ENCODE measurements at places on chromosomes 11 and 22.

GRCh38 chr11:123677510-123677909 is 23.1 kb upstream of the SCN3B start:
- DNase-seq: no peak

DNA sequence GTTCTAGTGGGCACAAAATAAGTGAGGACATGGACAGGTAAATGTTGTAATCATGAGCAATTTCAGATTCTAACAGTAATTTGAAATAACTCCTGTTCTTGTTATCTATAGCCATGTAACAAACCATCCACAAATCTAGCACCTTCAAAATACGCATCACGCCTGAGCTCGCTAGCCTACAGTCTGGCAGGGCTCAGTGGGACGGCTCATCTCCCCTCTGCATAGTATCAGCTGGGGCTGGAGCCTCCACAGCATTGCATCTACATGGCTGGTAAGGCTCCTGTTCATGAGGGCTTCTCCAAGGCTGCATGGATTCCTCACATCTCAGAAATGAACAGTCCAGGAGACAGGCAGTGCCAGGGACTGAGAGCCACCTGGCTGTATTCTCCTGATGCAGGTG is 112.6 kb downstream of the KCNQ1 start:
- DNase-seq: no peak

- DNase-seq: no peak
These were observed 3.1 kb downstream of the APOBEC3G start for GRCh38 chr22:39080052-39080762.

- DNase-seq: peak; percentile 67
These were observed 16.5 kb upstream of the PRR5 start for GRCh38 chr22:44685384-44686056.
